Pancreas (tissue), 10 donors: ENCODE measurements at places on chromosomes 5 and 9. TPM values are rescaled to one million over a fixed set of nuclear protein-coding genes. Genes with fewer than 3 reads are reported as not detected.

DNA sequence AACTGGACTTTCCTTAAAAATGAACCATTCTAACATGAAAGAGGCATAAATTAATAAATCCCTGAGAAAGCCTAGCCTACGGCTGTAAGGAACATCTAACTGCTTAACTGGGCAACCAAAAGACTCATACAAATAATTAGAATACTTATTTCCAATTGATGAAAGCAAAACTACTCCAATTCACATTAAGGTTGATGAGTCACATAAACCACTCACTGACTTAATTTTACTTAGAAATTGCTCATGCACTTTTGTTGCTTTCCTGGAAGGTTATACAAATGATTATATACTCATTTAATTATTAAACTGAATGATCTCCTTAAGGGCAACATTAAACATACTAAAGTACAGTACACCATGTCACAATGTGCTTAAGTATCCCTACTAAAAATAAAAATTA lies 101.9 kb downstream of the NFIB start:
- DNase-seq = no peak

Gene TTC39B
- 5.1 TPM for total RNA-seq

Gene DDX31
- total RNA-seq = 8.2 TPM

DNA sequence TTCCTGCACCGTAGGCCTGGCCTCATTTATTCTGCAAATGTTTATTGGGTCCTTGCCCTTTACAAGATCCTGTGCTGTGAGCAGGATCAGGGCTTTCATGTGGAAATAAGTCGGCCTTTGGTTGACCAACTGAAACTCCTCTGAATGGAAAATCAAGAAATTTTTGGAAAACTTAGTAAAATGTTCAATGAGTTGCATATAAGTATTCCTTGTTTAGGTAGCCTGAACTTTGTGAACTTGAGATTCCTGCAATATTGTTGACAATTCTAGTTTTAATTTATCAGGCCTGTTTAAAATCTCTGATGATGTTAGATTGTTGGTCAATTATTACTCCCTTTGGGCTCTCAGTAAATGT lies 1.1 kb downstream of the MAML1 start:
- no peak for DNase-seq

DNA sequence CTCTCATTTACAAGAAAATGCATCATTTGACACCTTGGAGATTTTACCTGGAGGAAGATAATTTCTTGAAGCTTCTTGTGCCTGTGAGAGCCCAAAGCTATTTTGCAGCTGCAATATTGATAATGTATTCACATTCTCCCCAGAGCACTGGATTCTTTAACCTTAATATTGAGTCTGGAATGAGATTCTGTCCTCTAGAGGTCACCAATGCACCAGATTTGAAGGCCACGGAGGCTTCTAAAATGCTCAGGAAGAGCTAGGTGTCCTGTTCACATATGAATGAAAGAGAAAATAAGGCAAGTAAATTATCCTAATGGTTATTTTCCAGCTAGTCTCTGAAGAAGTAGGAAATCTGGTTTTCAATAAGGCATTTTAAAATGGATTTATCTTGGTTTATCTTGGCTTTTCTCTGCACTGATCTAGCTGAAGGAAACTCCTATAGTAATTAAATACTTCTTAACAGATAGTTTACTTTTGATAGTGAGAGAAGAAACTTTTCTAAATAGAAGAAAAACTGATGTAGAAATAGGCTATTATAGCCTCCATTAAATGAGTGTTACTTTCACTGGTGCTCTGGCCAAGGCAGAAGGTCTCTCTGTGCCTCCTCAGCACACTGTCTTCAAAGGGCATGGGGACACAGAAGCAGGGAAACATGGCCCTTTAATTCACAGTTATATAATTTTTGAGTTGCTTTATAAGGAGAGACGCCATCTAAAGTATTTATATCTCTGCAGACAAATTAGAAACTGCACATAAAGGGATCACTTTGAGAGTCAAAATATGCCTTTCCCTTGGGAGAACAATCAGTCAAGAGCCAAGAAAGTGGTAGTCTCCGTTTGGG lies 297.0 kb upstream of the ACTBL2 start:
- no peak for DNase-seq

DNA sequence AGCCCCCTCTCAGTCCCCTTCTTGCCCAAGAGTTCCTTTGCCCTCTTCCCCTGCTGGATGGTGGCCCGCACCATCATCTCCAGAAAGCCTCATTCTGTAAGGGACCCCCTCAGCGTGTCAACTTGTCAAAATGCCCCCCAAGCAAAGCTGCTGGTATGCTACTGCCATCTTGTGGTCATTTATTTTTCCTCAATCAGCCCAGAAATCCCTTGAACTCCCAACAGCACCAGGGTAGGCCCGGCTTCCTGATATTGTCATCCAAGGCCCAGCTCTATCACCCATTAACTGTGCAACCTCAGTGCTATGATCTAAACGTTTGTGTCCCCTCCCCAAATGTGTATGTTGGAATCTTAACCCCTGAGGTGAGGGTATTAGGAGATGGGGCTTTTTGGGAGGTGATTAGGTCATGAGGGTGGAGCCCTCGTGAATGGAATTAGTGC lies 53.2 kb upstream of the FBXW11 start:
- DNase-seq = no peak

GRCh38 chr9:124295159-124295794 lies 37.5 kb downstream of the NEK6 start:
- no peak for DNase-seq

- DNase-seq = no peak
Measured at GRCh38 chr5:126178521-126178920, 244.7 kb upstream of the GRAMD2B start.

Gene FCN1
- 0.32 TPM for total RNA-seq

DNA sequence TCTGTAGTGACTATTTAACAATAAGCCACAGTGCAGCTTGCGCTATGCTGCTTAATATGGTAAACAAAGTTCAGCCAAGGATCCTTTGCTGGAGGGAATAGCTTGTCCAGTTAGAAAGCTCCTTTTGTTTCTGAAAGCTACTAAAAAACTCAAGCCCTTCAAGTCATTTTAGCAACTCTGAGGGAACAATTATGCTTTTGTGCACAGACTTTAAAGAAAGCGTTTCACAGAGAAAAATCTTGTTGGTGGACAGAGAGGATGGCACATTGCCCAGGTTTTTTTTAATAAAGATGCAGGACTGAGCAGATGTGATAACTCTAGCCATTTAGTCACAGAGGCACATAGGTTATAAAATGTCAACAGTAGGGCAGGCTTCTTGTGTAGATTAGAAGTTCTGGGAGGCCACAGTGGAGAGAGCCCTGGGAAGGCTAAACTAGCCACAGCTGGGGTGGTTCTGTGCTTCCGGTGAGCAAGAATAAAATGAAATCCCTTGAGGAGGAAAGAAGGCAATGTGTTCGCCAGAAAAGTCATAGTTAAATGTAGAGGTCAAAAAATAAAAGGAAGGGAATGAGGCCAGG lies 63.4 kb downstream of the ALDH7A1 start:
- DNase-seq = no peak

- DNase-seq = no peak
Measured at GRCh38 chr5:98602534-98603112, 170.8 kb upstream of the RGMB start.

DNA sequence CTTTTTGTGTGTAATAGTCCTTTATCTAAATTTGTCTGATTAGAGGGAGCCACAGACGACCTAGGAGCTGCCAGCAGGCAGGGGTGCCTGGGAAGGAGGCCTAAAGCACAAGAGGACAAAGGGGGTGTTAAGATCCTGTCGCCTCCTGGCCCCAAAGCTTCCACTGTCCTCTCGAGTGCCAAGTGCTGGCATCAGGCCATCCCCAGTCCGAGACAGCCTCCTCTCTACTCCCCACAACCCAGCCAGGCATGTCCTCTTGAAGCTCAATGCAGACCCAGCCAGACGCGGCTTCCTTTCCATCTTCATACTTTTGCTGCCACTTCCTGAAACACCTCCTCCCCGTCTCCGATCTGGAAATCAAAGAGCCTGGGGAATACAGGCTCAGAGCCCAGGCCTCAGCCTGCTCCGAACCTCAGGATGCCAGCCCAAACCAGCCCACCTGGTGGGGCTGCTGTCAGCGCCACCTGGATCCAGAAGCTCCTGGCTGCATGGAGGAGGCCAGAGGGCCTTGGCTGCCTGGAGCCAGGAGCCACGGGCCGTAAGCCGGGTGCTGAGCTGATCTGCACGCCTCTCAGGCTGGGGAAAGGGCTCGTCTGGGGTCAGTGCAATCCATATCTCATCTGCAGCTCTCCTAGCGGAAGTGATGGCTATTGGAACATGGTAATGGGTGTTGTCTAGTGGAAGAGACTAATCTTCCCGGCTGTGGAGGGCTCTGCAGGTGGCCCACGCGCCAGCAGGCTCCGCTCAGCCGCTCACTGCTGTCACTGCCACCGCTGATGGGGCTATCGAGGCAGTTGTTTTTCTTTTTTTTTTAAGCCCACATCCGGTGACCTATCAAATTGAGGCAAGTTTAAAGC lies 60.2 kb upstream of the FUBP3 start:
- no peak for DNase-seq
